Ascending aorta (tissue), 2 donors: ENCODE measurements at places on chromosomes 11 and 22.
A peak's percentile ranks its signal among the peaks of the same experiment; 100 is the strongest.

GRCh38 chr11:10307400-10308200 lies 2.7 kb downstream of the ADM start:
- DNase-seq, result no peak

DNA sequence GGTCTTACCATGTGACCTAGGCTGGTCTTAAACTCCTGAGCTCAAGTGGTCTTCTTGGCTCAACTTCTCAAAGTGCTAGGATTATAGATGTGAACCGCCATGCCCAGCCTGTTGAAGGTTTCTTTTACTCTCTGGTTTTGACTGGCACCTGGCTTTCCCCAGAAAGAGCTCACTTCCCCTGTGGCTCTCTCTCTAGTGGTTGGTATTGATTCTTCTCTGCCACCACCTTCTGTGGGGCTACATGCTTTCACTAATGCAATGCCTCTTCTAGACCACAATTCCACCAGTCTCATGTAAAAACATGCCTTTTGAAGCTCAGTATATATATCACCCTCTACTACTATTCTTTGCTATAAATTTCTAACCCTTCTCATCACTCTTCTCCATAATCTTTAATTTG lies 67.2 kb downstream of the CCDC83 start:
- no peak for DNase-seq

DNA sequence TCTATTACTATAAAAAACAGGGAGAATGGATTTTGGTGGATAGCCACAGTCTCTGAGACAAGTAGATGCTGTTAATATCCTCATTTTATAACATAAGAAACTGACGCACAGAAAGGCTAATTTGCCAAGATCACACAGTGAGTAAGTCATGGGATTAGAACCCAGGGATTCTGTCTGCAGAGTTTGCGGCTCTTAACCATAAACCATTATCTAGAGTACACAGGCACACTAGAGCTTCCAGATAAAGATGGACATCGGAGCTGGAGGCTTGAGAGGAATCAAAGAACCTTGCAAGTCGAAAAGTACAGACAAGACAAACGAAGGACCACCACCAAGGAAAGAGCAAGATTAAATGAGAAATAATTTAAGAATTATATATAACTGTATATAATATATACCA lies 11.3 kb downstream of the LGALS12 start:
- DNase-seq, result no peak

DNA sequence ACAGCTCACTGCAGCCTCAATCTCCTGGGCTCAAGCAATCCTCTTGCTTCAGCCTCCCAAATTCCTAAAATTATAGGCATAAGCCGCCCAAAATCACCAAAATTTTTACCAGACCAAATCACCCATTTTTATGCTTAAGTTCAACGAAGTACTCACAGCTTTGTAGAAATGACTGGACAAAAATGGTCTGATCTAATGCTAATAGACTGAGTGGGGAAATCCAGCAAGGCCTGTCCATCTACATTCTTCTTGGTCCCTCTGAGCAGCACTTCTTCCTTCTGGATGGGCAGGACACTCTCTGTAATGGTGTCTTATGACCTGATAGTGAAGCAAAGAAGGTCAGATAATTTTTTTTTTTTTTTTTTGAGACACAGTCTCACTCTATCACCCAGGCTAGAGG lies 18.7 kb upstream of the OR6X1 start:
- no peak for DNase-seq

- DNase-seq, result no peak
Observed at GRCh38 chr11:3346587-3346986, 32.4 kb downstream of the ZNF195 start.

- DNase-seq, result no peak
Observed at GRCh38 chr11:95144313-95145235, 54.9 kb downstream of the ENDOD1 start.

DNA sequence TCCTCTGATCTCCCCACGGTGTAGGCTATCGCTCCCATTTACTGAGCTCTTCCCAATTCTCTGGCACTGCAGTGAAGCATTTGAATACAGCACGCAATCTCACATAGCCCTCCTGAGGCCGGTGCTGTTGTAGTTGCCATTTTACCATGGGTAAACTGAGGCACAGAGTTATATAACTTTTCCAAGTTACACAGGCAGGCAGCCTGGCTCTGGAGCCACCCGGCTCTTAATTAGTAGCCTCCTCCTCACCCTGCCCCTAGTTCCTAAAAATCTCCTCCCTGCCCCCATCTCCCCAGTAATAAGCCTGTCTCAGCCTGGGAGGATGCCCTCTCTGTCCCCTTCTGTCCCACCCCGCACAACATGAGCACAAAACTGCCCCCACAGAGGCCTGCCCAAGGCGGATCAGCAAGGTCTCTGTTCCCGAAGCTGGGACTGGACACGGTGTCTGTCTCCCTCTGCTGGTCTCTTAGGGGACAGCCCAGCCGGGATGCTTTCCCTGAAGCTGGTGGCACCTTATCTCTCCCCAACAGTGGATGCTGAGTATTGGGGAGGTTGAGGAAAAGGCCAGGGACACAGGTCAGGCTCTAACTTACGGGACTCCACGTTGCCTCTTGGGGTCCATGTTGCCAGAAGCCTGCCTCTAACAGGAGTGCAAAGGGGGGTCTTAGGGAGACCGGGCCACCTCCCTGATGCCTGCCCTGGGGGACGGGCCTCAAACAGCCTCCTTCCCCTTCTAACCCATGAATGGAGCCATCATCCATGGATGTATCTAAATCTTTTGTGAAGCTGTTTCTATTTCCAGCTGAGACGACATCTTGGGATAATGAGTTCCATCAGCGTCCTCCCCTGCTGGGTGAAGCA lies 9.1 kb upstream of the CLCF1 start:
- no peak for DNase-seq

DNA sequence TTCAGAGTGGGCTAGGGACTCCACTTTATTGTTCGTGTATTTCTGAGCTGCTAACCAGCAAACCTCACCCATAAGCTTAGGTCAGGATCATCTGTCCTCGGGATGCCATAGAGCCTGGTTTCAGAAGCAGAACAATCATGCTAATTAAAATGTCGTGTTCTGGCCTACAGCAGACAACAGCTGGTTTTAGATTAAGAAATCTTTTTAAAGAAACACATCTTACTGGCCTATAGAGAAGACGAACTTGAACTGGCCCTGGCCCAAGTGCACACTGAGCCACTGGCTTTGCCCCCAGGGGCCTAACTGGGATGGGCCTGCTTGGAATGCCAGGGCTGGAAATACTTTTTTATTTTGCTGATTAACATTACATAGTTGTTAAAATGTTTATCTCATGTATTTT lies 63.2 kb downstream of the ALX4 start:
- DNase-seq, result no peak

DNA sequence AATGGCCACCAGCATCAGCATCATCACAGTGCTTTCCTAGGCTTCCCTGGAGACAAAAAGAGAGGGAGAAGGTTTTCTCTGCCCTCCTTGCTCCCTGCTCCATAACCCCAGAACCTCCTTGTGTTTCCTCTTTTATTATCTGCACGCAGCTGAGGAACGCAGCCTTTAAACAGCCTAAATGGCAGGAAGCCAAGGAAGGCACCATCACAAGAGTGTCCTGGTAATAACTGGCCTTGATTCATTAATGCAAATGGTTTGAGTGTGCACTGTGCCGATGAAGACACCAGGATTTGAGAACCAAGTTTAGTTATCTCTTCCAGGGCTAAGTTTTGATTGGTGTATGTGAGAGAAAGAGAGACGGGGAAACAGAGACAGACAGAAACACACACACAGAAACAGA lies 29.4 kb upstream of the DRD2 start:
- no peak for DNase-seq

DNA sequence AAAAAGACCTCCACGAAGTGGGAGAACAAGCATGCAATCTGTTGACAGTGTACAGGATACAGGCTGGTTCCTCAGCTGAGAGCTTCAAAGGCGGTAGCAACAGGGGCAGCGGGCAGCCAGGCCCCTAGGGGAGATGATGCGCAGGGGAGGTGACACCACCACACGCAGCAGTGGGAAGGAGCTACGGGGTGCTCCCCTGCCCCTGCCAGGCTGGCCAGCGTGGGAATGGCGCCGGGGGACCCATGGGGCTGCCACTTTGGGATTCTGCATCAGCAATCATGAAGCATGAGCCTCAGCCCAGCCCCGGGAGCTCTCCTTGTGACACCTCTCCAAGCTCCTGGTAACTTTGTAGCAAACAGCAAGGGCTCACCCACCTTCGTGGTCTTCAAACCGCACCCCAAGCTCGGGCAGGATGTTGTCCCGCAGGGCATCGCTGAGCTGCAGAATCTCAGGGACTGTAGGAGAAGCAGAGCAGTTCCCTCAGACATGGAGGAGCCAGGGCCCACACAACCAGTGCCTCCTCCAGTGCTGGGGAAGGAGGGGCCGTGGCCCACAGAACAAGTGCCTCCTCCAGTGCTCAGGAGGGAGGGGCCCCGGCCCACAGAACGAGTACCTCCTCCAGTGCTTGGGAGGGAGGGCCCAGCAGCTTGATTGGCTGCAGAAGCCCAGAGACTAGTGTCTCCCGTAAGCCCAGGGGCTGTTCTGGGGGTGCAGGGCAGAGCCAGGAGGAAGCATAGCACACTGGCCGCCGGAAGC lies 14.6 kb upstream of the NAP1L4 start:
- DNase-seq, result no peak

DNA sequence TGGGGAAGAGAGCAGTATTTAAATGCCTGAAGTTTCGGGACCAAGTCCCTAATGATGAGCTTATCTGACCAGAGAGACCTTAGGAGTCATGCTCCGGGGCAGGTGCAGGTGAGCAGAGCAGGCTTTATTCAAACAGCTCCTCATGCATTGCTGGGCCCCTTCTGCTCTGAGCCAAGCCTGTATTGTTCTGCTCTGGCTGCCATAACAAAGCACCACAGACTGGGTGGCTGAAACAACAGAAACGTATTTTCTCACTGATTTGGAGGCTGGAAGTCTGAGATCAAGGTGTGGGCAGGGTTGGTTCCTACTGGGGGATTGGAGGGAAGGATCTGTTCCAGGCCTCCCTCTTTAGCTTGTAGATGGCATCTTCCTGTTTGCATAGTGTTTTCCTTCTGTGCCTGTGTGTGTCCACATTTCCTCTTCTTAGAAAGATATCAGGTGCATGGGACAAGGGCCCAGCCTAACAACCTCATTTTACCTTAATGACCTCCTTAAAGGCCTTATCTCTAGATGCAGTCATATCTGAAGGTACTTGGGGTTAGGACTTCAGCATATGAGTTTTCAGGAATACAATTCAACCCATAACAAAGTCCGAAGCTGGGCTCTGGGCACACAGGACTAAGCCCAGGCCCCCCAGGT lies 97.1 kb upstream of the PARVA start:
- DNase-seq, result peak; percentile 59

GRCh38 chr11:41999066-41999465 lies 539.6 kb upstream of the LRRC4C start:
- DNase-seq, result no peak

DNA sequence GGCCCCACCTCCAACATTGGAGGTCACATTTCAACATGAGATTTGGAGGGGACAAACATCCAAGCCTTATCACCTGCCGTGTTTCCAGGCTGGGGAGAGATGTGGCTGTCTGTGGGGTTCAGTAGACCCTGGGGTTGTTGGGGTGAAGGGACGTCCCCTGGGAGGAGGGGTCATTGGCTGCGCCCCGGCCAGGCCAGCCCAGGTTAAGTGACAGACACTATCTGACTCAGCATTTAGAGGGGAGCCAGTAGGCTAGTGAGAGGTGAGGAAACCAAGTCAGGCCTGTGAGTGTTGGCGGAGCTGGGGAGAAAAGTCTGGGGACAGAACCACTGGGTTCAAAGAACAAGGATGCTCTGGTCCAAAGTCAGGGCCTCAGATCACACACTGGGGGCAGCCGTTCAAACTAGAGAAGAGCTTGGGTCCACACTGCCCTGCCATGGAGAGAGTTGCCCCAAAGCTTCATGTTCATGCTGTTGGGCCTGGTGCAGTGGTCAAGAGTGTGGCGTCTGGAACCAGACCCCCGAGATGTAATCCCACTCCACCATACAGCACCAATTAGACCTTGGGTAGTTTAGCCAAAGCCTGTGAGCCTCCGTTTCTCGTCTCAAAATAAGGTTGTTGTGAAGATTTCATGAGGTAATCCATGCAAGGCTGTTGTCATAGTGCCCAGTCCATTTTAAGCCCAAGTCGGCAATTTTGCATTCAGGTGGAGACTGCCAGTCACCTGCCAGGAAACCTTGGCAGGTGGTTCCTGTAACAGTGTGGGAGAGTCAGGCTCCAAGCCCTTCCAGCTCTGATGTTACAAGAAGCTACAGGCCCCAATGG lies 1289.6 kb downstream of the TBC1D22A start:
- no peak for DNase-seq
